Bronchial smooth muscle cell (primary cell): ENCODE measurements at places on chromosomes 4 and X. TPM values are rescaled to one million over a fixed set of nuclear protein-coding genes. Genes with fewer than 3 reads are reported as not detected.

The NDP gene
- total RNA-seq: 0.34 and 2.0 TPM in 2 replicates

The SHOX gene
- total RNA-seq: not detected in 2 replicates

The CDS1 gene
- 0.17 and 0.47 TPM in 2 replicates for total RNA-seq

The MAGEB17 gene
- total RNA-seq: 0.09 TPM in 1 of 2 replicates, not detected in the other

The TBX22 gene
- not detected in 2 replicates for total RNA-seq

The F8A2 gene
- total RNA-seq: not detected in 2 replicates

The KIT gene
- total RNA-seq: under 0.01 TPM in 2 replicates

The ZNF674 gene
- 4.1 and 5.6 TPM in 2 replicates for total RNA-seq

The BEX1 gene
- 0.63 TPM in 1 of 2 replicates, not detected in the other for total RNA-seq

The GYPE gene
- total RNA-seq: 0.32 and 1.3 TPM in 2 replicates

The ITIH6 gene
- total RNA-seq: not detected in 2 replicates

The HSFX3 gene
- total RNA-seq: not detected in 2 replicates

The CTAG2 gene
- total RNA-seq: not detected in 2 replicates

The HMGN5 gene
- 0.52 and 1.1 TPM in 2 replicates for total RNA-seq

The GPR119 gene
- not detected in 2 replicates for total RNA-seq

The CXorf65 gene
- total RNA-seq: not detected in 2 replicates

The CXorf49B gene
- total RNA-seq: not detected in 2 replicates

The LAMP2 gene
- 130 and 137 TPM in 2 replicates for total RNA-seq

The USO1 gene
- 58.1 and 100 TPM in 2 replicates for total RNA-seq

The ZNF185 gene
- total RNA-seq: 0.94 and 1.7 TPM in 2 replicates

The ZDHHC15 gene
- total RNA-seq: under 0.01 and 0.09 TPM in 2 replicates

The SHROOM2 gene
- under 0.01 and 0.09 TPM in 2 replicates for total RNA-seq

The SNCA gene
- 0.52 and 19.1 TPM in 2 replicates for total RNA-seq

The TCEAL7 gene
- total RNA-seq: 32.1 and 74.1 TPM in 2 replicates

The HELT gene
- not detected in 2 replicates for total RNA-seq

The PNPLA4 gene
- 14.3 and 14.6 TPM in 2 replicates for total RNA-seq

The CNOT6L gene
- total RNA-seq: 8.0 and 9.1 TPM in 2 replicates

The TMEM271 gene
- total RNA-seq: not detected in 2 replicates

The TBC1D19 gene
- total RNA-seq: 29.7 and 60.7 TPM in 2 replicates

The L1CAM gene
- 0.09 and 0.32 TPM in 2 replicates for total RNA-seq

The SPANXC gene
- not detected in 2 replicates for total RNA-seq

The ATP2B3 gene
- total RNA-seq: not detected in 2 replicates

The XAGE2 gene
- total RNA-seq: not detected in 2 replicates

The FAM9B gene
- not detected in 2 replicates for total RNA-seq

The ZFP42 gene
- under 0.01 TPM in 1 of 2 replicates, not detected in the other for total RNA-seq

The ANAPC4 gene
- total RNA-seq: 17.4 and 23.0 TPM in 2 replicates
